T-helper 2 cell treated with Interferon-gamma antibody and Interleukin-4, amounts not matched to agents 100 ng/mL and 5 ng/mL, for 36 hours (primary cell): ENCODE measurements at places on chromosomes 1 and 21. TPM values are rescaled to one million over a fixed set of nuclear protein-coding genes. Genes with fewer than 3 reads are reported as not detected.

CD1C gene
- total RNA-seq: 0.11 TPM in 1 of 2 replicates, not detected in the other

CYP4Z1 gene
- not detected in 2 replicates for total RNA-seq

RPAP2 gene
- total RNA-seq: 33.6 and 38.1 TPM in 2 replicates

UBR4 gene
- 121 and 127 TPM in 2 replicates for total RNA-seq

CCDC27 gene
- not detected in 2 replicates for total RNA-seq

KCNE2 gene
- total RNA-seq: not detected in 2 replicates

CCDC17 gene
- 3.2 and 3.5 TPM in 2 replicates for total RNA-seq

KRTAP19-5 gene
- total RNA-seq: not detected in 2 replicates

SLC16A4 gene
- 0.09 and 0.23 TPM in 2 replicates for total RNA-seq

ATP1A4 gene
- total RNA-seq: not detected in 2 replicates

PRAMEF26 gene
- not detected in 2 replicates for total RNA-seq

ETV3L gene
- total RNA-seq: not detected in 2 replicates

TCHH gene
- total RNA-seq: 0.07 and 0.11 TPM in 2 replicates

IFFO2 gene
- total RNA-seq: 15.3 and 19.5 TPM in 2 replicates

DNAJC11 gene
- 52.9 and 55.0 TPM in 2 replicates for total RNA-seq

BCAN gene
- total RNA-seq: not detected in 2 replicates

SLC30A7 gene
- 37.9 and 39.1 TPM in 2 replicates for total RNA-seq
